ENCODE measurements at places on chromosomes 7 and 10.

- no peak for DNase-seq
Observed at GRCh38 chr10:10993785-10994184, 23.9 kb upstream of the CELF2 start.

DNA sequence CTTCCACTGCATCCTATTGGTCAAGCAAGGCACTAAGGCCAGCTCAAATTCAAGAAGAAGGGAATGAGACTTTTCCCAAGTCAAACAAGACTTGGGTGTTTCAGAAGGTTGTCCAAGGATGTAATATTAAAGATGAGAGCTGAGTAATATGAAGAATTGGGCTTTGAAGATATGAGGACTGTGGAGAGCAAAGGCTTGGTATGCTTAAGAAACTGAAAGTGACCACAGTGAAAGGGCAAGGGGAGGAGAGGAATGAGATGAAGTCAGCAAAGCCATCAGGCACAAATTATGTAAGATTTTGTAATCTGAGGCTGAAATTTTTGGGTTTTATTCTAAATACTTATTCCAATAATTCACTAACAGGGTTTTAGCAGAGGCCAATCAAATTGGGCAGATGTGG, 38.6 kb upstream of the NPY start:
- no peak for DNase-seq

- DNase-seq = peak; percentile 10
Observed at GRCh38 chr7:42338916-42339540, 102.0 kb upstream of the GLI3 start.

DNA sequence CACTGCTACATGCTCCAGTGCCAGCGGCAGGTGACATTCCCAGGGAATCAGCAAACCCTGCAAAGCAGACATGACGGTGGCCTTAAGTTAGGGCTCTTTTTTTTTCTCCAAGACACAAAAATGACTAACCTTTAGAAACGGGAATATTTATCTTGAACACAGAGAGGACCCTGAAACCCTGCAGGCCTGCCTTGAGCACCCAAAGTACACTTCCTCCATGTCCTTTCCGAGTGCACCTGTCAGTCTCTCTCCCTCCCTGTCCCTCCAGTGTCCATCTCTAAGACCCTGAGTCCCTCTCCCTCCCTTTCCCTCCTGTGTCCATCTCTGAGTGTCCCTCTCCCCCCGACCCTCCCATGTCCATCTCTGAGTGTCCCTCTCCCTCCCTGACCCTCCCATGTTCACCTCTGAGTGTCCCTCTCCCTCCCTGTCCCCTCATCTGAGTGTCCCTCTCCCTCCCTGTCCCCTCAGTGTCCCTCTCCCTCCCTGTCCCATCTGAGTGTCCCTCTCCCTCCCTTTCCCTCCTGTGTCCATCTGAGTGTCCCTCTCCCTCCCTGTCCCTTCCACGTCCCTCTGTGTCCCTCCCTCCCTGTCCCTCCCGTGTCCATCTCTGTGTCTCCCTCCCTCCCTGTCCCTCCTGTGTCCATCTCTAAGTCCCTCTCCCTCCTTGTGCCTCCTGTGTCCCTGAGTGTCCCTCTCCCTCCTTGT, 51.2 kb upstream of the CAMK2B start:
- no peak for DNase-seq

- DNase-seq = peak; percentile 7
Observed at GRCh38 chr7:99794585-99795502, 10.9 kb upstream of the CYP3A4 start.

DNA sequence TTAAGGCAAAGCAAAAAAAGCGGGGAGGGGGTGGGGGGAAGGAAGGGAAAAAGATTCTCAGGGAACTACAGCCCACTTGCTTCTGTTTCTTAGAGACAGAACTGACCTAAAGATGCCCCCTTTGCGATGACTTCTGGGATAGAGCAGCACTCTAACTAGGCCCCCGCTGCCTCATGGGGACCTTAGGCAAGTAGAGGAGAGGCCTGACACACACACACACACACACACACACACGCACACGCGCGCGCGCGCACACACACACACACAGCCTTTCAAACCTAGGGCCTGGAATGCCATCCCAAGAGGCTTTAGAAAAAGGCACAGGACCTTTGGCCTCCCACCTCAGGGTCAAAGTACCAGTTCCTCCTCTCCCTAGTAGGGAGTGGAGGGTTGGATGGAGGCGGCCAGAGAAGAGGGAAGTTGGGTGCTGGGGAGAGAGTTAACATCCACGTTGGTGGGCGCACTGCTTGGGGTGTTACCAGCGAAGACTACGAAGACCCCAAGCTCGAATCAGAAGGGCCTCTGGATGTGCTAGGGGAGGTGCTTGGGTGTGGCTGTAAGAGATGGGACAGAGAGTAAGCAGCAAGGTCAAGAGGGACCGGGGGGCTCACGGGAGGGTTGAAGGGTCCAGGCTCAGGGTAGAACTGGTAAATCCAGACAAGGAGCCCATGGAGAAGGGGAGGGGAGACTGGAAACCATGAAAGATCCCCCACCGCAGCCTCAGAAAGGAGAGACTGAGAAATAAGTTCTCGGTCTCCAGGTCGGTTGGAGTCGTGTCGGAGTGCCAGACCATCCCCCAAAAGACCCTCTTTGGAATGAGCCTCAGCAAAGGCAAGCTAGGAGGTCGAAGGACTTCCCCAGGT, 1.2 kb upstream of the COL1A2 start:
- peak; percentile 65 for DNase-seq

DNA sequence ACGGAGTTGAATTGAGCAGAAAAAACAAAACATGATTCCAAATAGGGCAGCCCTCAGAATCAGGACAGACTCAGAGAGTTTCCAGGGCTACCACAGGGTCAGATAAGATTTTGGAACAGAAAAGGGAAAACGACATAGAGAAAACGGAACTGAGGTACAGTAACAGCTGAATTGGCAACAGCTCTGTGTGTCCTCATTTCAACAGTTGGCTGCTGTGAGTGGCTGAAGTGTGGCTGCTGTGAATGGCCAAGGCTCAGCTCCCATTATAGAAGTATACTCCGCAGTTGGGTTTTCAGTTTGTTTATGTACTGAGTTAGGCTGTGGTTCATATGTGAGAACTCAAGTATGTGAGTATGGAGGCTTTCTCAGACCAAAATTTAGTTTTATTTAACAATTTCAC, 32.0 kb downstream of the ANTXRL start:
- no peak for DNase-seq

DNA sequence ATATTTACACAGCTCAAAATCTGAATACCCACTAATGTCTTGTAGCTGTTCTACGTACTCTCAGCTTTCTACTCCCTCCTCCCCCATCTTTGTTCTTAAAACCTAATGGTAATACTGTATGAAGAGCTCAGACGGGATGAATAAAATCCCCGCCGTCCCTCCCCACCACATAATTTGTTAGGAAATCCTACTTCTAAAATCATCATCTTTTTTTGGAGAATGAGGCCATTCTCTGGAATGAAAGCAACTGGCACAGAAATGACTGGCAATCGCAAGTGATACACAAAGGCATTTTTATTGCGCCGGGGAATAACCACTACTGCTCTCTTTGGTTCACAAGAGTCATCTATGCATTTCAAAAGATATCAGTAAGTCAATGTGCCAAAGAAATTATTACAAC, 27.3 kb downstream of the SLC35B4 start:
- DNase-seq = peak; percentile 70

- DNase-seq = peak; percentile 7
Observed at GRCh38 chr10:31291123-31291522, 27.9 kb upstream of the ZEB1 start.

DNA sequence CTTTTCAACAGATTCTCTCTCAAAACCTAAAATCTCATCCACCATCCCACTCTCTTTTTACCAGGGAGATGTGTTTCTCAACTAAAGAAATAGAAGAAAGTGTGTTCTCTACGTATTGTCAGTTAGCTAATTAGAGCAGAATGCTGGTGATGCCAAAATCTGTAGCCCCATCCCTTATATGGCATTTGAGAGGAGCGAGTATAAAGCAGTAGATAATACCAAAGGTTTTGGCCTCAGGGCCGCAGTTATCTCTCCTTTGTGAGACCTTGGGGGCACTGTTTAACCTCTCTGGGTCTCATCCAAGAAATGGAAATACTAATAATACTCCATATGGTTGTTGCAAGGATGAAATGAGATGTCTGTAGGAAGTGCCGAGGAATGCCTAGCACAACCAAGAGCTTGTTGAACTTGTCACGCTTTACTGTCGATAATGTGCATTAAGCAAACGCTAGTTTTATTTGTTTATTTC, 456 bp upstream of the DLD start:
- no peak for DNase-seq

DNA sequence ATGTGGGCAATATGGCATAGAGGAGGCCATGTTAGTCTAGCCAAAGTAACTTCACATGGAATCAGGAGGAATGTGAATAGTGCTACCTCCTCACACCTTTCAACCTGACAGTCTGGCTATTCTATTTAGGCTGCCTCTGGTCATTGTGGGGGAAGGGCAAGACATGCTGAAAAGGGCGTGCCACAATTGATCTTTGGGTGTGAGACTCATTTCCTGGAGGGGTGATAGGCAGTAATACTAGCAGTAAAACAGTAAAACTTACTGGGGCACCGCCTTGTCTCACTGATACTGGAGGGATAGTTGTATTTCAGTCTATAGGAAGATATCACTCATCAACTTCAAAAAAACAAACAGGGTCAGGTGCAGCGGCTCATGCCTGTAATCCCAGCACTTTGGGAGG, 88.7 kb downstream of the TMEM168 start:
- no peak for DNase-seq

DNA sequence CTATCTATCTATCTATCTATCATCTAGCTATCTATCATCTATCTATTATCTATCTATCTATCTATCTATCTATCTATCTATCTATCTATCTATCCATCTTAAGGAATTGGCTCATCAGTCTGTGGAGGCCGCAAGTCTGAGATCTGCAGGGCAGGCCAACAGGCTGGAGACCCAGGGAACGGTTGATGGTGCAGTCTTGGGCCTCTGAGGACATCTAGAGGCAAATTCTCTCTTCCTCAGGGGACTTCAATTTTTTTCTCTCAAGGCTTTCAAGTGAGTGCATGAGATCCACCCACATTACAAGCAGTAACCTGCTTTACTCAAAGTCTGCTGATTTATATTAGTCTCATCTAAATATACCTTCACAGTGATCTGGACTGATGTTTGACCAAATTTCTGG, 197.0 kb downstream of the GLRX3 start:
- no peak for DNase-seq

DNA sequence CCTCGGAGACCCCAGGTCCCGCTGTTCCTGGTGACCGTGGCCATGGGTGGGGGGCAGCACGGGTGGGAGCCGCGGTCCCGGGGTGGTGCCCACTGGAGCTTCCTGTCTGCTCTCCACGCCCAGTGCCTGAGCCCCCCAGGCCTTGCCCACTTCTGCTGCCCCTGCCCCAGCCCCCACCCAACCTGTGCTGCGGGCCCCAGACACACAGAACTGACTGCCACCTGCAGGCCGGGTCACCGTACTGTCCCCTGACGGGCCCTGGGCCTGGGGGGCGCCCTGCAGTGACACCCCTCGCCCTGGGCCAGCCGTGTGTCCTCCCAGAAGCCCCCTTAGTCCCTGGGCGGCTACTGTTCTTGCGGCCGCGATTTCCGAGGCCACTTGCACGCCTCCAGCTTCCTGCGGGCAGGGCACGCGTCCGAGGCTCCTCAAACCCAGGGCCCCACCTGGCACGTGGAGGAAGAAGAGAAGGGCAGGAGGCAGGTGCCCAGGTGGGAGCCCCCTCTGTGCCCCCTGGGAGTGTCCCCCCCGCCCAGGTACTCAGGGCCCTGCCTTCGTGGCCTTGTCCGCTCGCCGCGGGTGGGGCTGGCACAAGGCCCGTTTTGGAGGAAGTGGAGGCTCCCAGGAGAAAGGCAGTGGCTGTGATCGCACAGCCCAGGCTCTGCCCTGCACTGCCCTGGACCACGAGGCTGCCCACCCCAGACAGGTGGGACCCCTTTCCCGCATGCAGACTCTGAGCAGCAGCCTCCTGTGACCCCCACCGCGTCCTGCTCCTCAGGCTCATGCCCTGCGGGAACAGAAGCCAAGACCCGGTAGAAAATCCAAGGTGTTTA, 10.4 kb downstream of the TMEM184A start:
- no peak for DNase-seq

DNA sequence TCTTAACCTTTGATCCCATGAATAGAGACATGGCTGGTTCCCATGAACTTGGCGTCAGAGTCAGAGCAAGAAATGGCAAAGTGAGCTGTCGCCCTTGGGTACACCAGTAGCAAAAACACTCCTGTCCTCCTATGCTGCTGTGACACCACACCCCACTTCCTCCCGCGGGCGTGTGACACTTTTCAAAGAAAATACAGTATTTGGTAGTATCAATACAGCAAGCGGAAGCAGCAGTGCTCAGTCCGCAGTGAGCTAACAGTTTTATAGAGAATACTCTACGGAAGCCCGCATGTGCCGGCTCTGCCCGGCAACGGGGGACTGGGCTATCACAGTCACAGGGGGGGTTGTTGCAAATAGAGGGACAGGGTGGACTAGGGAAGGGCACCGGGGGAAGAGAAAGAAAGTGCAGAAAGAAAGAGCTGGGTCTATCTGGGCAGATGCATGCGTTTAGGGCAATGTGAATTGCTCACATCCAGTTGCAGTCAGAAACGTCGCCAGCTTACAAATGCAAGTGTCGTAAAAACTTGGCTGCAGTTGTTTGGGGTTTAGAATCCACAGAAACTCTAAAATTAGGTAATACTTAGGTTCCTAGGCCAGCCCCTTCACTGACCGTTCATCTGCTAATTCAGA, 49.8 kb downstream of the PRKCQ start:
- no peak for DNase-seq

GRCh38 chr10:27720529-27720928, 25.1 kb downstream of the MKX start:
- peak; percentile 55 for DNase-seq

DNA sequence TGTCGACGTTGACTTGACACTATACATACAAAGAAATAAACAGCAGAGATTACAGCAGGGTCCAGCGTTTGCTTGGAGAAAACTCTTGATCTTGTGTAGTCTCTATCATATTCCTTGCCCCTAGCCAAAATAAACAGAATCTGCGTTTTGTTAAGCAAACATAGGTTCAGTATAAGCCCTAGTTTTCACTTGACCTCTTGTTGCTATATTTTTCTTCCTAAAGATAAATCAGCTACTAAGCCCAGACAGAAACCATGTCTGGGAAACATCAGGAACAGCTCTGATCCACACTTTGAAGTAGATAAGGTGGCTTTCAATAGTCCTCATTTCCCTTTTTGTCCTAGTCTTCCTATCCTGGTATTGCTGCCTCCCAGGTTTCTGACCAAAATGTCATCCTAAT, 328.2 kb upstream of the MAGI2 start:
- DNase-seq = no peak

DNA sequence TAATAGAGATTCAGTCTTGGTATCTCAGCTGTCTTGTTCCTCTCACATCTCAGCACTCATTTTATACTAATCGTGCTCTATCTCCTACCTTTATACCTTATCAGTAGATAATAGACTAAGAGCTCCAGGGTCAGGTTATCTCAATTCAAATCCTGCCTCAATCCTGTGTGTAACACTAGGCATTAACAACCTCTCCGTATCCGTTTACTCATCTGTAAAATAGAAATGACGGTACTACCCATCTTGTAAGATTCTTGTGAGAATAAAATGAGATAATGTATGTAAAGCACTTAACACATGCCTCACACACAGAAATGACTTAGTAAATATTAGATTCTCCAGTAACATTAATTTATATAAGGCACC, 622 bp upstream of the P4HA1 start:
- peak; percentile 30 for DNase-seq
